ENCODE measurements at places on chromosomes 2 and 18. TPM values are rescaled to one million over a fixed set of nuclear protein-coding genes. Genes with fewer than 3 reads are reported as not detected.

DNA sequence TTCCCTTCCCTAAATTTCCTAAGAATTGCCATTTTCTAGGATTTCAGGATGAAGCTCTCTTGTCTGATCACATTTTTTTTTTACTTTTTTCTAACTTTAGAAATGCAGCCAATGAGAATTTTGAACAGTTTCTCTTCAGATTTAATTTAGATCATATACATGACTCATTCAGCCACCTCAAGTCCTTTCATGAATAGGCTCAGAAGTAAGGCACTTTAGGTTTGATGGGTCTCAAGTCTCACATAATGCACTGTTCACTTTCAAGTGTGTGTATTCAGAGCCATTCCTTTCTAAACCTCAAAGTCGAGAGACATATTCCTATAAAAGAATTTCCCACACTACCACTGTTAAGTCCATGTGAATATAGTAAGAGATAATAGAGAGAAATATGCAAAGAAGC lies 614.1 kb upstream of the VRK2 start:
- no peak for DNase-seq

- DNase-seq: no peak
These were observed 162.9 kb upstream of the AGAP1 start for GRCh38 chr2:235330775-235331451.

GRCh38 chr2:241095594-241096290 lies 6.3 kb downstream of the MTERF4 start:
- DNase-seq: no peak

- no peak for DNase-seq
These were observed 53.1 kb upstream of the TPO start for GRCh38 chr2:1360144-1360543.

- no peak for DNase-seq
These were observed 125.5 kb downstream of the GLI2 start for GRCh38 chr2:120861191-120861575.

DNA sequence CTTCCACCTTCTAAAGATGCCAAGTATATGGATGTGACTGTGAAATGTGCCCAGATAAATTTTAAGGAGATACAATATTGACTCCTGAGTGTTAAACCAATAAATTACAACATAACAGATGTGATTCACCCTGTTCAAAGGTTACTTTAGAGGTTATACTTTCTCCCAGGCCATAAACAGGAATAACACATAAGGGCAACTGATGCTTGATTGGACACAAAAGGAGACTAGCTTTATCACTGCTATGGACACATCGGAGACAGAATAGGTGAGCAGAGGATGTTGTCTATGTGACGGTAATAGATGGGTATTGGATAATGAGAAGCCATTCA lies 31.9 kb upstream of the SLC25A52 start:
- no peak for DNase-seq

DNA sequence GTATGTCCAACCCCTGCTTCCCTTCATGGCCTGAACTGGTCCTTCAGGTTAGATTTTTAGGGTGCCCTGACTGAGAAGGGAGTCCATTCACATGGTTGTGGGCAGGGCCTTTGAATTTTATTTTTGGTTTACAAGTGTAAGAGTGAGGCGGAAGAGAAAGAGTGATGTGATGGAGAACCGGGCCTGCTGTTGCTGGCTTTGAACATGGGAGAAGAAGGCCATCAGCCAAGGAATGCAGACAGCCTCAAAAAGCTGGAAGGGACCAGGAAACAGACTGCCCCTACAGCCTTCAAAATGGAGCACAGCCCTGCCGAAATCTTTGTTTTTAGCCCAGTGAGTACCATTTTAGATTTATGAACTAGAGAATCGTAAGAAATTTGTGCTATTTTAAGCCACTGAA lies 105.0 kb downstream of the CDK15 start:
- DNase-seq: no peak

DNA sequence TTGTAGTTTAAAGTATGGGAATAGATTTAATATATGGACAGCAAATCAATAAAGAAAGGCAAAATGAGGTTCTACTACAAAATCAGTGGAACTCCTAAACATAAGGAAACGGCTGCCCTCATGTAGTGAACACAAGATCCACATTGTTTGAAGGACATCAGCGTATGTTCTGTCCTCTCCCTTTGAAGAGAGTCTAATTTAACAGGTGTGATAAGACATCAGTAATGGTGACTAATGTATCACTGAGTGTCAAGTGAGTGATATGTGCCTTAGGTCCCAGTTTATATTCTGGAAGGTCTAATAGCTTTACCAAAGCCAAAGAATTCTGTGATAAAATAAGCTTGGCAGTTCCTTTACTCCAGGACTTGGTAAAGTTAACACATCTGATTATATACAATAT lies 248.7 kb downstream of the PTPRM start:
- DNase-seq: no peak

DNA sequence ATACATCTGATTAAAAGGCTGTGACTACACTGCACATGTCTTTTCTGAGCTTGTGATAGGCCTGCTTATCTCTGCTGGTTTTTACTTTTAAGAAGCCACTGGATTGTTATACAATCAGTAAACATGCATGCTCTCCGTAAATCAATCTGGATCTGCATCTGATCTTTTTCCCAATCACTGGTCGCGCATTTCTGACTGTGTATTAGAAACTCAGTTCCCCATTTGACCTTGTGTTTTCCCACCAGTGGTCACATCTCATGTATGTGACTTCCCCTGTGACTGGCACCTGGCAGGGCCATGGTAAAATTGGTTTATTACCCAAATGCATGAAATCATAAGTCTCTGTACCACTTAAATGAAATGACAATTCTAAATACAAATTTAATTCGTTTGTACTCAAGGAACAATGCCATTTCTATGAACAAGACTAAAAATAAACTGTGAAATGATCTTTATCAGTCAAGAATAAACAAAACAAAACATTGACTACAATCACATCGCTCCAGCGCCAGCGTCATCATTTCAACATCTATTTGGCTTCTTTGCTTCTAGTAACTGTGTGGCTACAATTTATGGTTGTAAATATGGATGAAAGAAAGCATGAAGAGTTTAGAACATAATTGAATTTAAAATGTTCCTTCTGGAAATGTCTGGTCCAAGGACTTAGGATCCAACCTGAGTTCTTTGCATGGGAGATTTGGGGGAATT lies 396.6 kb upstream of the TRIB2 start:
- DNase-seq: no peak

DNA sequence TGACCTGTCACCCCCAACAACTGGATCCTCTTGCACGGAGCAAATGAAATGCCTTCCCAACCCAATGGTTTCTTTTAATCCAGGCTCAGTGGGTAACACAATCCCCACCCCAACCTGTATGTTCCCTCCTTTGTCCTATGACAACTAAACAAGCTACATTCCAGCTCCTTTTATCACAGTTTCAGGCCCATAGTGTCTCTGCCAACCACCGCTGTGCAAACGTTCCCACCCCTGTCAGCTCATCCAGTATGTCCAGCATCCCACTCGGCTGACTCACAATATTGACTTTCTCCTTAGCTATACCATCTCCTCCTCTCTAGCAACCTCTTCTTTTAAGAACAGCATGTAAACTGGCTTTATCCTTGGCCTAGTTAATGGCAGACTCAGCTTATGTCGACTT lies 117.9 kb upstream of the PPP1CB start:
- peak; percentile 54 for DNase-seq

- DNase-seq: no peak
These were observed 7.2 kb downstream of the NBAS start for GRCh38 chr2:15553951-15554350.

DNA sequence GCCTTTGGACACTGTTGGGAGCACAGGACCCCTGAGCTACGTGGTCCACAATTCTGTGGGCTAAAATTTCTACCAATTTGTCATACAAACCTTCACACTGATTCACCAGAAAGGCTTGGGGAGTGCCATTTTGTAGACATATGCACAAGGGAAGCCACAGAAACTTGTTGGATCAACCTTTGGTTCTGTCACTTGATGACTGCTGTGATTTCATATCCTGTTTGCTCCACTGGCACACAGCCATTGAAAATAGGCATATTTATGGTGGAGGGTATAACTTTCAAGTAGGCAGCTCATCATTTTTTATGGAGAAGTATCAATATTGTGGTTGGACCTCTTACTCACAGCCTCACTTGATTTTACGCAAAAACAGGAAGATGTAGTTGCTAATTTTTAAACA lies 10.5 kb downstream of the NAPG start:
- DNase-seq: no peak

DNA sequence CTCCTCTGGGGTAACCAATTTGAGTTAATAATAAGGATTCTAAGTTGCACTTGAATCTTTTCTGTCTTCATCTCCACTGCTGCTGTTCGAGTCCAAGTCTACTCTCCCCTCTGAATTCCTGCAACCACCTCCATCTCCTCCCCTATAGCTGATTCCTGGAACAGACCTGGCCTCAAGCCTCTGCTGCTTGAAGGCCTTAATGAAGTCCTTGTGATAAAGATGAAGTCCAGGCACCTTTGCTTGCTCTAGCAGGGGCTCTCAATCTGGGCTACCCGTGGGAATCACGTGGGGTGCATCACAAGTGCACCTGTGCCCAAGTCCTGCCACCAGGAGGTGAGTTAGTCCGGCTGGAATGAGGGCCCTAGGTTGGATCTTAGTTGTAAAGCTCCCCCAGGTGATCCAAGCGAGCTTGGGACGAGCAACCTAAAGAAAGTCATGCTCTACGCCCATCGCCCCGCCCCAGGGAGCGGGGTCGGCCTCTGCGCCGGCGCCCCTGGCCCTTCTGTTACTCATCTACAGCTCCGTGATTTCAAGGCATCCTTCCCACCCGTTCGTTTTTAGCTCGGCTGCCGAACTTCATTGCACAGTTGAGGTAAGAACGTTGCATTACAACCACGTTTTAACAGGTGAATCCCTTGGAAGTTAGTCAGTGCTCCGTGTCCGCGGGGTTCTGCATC lies 905 bp upstream of the IAH1 start:
- DNase-seq: no peak

DNA sequence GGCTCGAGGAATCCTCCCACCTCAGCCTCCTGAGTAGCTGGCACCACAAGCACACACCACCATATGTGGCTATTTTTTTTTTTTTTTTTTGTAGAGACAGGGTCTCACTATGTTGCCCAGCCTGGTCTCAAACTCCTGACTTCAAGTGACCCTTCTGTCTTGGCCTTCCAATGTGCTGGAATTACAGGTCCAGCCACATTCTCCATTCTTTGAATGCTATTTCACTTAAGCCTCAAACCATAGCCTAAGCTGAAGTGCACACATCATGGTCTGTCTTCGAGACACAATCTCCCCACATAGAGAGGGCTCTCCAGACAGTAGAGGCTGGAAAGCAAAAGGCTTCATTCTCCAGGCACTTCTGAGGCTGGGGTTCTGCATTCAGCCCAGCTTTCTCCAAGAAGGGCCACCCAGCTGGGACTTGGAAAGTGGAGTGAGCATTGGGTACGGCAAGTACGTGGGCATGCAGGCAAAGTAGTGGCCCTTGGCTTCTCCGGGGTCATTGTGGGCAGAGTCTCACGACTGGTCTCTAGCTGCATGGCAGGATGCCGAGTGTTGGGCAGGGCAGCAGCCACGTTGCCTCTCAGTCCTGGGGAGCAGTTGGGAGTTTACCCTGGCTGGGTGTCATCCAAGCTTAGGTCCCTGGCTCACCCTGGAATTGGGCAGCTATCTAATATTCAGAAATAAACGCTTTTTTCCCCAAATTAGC lies 78.2 kb upstream of the SMAD7 start:
- DNase-seq: no peak

- DNase-seq: peak; percentile 37
These were observed 157.4 kb downstream of the GLI2 start for GRCh38 chr2:120892967-120893667.

DNA sequence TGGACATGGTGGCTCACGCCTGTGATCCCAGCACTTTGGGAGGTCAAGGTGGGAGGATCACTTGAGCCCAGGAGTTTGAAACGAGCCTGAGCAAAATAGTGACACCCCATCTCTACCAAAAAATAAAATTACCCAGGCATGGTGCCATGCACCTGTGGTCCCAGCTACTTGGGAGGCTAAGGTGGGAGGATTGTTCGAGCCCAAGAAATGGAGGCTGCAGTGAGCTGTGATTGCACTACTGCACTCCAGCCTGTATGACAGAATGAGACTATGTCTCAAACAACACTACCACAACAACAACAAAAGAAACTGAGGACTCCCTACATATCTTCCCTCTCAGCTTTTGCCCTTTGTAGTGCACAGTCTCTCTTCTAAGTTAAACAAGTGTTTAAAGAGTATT lies 53.3 kb upstream of the UPP2 start:
- no peak for DNase-seq

- no peak for DNase-seq
These were observed 22.7 kb upstream of the LINC00305 start for GRCh38 chr18:64171576-64171975.

- no peak for DNase-seq
These were observed 70.6 kb downstream of the GDF7 start for GRCh38 chr2:20737505-20737904.

- DNase-seq: no peak
These were observed 1178.7 kb downstream of the SUCLG1 start for GRCh38 chr2:83280391-83280790.

DNA sequence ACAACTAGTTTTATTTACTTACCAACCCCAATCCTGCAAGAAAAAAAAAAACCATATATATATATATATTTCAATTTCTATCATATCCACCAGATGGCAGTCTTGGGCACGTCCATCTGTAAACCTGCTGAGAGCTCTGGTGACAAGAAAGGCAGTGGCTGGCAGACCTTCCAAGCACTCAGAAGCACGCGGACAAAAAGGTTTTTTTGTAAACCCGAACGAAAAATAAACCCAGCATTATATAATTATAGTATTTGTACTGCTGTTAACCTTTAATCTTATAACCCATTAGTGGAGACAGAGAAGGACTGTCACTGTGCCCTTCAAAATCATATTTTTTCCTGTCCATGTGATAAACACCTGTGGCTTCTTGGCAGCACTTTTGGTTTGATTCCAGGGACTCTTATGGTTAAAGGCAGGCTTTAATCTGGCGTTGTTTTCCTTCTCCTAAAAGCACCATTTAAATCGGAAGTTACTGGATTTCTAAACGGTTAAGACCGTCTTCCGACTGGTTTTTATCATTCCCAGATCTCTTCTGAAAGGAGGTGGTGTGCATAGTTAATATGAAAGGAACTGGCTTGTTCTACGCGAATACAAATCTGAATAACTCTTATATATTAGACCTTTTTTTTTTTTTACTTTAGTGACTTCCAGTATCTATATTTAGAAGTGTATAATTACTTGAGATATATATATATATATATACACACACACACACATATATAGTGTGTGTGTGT lies 31.0 kb upstream of the SLC3A1 start:
- peak; percentile 83 for DNase-seq

- DNase-seq: no peak
These were observed 52.8 kb downstream of the FAM178B start for GRCh38 chr2:96933305-96934181.

The HOXD11 gene
- total RNA-seq: 10.5 TPM

The SP5 gene
- 0.69 TPM for total RNA-seq

The GLI2 gene
- total RNA-seq: 0.45 TPM

The ATOH8 gene
- total RNA-seq: 12.9 TPM

The COLEC12 gene
- total RNA-seq: 0.52 TPM

The RAB31 gene
- 22.6 TPM for total RNA-seq

The IL1A gene
- 6.3 TPM for total RNA-seq

The PTPRM gene
- total RNA-seq: 103 TPM

The GPR75 gene
- 2.8 TPM for total RNA-seq

The SNORC gene
- total RNA-seq: 0.69 TPM

The FIGN gene
- total RNA-seq: 3.0 TPM

Measured in renal cortical epithelial cell (primary cell).